ENCODE measurements at places on chromosomes 3 and 15.

GRCh38 chr15:70424937-70425411 is 327.3 kb upstream of the TLE3 start:
- DNase-seq: no peak

DNA sequence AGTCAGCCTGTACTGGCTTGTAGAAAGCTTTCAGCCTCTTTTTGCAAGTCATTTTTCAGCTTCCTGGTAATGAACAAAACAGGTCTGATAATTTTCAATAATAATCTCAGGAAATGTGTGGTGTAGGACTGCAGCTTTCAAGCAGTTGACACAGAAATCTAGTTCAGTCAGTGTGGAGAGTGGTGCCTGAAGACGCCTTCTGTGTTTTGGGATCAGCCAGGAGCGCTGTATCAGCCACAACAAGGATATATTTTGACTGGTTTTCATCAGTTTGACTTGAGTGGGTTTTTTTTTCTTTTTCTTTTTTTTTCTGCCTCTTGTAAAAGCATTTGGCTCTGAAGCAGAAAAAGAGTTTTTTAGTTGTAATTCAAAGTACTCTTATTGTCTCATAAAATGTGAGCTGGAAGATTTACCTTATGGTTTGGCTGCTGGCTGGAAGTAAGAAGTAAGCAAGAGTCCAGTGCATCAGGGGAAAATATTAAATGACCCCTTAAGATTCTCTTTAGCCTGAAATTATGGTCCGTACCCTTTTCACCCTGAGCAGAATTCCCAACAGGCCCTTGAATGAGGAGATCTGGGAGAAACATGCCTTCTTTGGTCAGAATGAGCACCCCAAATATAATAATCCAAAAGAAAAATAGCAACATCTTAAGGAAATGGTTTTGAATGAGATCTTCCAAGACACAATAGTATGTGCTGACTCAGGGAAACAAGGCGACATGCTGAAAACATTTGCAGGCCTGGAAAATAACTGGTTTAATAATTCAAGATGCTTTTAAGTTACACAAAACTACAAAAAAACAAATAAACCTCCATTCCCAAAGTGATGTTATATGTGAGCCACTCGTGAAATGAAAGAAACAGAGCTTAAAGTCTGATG is 332.7 kb upstream of the ADAMTS9 start:
- no peak for DNase-seq

DNA sequence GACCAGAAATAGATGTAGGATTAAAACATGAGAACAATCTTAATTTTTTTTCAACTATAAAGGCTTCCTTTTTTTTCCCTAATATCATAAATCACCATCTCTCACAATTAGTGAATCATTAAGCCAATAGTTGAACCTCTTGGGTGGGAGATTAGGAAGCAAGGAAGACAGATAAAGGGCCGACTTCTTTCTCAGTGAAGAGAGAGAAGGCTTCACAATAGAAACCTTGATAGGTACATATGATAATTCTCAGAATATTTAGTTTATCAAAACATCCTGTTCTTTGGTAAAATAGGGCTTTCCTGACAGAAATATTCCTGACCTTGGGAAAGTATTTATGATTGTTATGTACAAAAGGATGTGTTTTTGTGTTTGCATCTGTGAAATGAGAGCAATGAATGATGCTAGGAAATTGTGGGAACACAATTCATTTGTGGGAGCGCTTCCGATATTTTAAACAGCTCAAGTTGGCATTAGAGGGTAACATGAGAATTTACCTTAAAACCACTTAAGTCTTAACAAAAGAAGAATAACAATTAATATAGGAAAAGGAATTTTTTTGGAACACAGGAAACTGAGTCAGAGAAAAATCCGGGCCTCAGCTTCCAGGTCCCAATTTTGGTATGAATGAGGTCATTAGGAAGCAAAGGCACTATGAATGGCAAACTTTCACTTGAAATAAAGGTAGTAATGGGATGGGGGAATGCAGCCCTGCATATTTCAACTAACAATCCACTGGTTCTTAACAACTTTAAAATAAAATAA is 263.2 kb upstream of the TGFBR2 start:
- DNase-seq: no peak

GRCh38 chr3:190596349-190597285 is 82.7 kb downstream of the IL1RAP start:
- no peak for DNase-seq

DNA sequence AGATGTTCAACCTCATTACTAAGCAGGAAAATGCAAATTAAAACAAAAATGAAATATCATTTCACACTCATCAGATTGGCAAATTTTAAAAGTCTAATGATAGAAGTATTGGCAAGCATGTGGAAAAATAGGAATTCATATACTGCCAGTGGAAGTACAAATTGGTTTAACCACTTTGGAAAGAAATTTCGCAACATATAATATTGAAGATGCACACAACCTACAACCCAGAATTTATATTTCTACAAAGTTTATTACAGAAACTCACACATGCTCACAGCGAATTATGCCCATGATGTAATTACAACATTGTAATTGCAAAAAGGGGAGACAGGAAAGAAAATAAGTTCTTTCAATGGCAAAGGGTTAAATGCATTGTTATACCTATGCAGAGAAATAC is 324.1 kb downstream of the IGSF11 start:
- DNase-seq: no peak

DNA sequence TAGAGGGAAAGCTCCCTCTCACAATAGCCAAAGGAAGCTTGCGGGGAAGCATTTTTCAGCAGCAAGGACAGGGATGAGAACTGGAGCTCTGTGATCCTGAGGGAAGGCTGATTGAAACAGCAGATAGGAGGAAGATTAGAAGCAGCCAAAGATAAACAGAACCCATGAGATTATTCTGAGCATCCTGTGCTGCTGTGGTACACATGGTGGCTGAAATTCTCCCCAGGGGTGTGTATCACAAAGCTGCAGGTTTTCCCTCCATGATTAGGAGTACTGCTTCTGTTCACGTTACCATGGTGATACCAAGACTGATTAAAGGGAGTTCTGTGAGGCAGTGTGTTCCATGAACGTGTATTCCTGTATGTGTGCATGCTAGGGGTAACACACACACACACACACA is 30.3 kb upstream of the PSMD6 start:
- no peak for DNase-seq

GRCh38 chr3:177883957-177884356 is 652.3 kb upstream of the KCNMB2 start:
- no peak for DNase-seq

DNA sequence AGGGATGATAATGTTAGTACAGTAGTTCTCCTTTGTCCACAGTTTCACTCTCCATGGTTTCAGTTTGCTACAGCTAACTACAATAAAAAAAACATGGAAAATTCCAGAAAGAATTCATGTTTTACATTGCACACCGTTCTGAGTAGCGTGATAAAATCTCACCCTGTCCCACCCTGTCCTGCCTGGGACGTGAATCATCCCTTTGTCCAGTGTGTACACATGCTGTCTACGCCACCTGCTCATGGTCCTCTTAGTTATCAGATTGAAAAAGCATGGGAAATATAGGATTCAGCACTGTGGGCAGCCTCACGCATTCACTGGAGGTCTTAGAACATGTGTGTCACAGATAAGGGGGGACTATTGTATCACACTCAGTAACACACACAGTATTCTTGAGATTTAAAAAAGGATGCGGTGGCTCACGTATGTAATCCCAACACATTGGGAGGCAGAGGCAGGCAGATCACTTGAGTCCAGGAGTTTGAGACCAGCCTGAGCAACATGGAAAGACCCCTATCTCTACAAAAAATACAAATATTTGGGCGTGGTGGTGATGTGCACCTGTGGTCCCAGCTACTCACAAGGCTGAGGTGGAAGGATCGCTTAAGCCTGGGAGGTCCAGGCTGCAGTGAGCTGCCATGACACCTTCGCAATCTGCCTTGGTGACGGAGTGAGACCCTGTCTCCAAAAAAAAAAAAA is 8.7 kb upstream of the FLNB start:
- DNase-seq: no peak

DNA sequence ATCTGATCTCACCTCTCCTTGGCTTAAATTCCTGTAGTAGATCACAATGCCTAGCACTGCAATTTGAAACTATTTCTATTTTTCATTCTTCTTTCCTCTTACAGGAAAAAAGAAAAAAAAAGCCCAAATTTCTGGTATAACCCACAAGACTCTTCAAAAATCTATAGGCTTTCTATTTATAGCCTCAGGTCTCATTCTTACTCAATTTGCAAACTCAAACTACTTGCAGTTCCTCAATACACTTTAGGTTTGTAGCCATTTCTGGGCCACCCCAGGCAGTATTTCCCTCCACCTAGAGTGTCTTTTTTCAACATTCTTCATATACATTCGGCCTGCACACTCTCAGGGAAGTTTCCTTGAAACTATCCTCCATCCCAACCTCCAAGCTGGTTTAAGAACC is 169.0 kb downstream of the TBC1D5 start:
- no peak for DNase-seq

DNA sequence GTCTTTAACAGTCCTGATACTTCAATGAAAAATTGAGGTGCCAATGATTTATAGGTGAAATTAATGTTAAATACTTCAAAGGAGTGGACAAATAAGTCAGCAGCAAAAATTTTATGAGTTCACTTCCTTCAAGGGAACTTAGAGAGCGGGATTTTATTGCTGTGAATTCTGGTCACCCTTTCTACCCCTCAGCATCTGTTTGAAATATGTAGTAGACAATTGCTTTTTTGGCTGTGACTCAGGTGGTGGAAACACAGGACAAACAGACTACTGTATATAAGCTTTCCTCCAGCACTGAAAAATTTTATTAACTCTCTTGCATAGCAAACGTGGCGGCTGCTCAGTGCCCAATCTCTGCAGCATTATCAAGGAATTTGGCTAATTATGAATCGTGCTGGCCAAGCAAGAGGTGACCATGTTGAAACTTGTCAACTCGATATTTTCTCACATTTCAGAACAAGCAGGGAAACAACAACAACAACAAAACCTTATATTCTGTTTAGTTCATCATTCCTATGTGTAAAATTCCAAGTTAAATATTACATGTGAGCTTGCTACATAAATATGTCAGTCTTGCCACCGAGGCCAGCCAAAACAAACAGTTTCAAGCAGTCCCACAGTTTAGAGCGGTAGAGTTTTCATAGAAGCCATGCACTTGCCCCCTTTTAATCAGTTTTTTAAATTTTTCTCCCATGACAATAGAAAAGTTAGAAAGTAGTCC is 420.2 kb downstream of the FOXP1 start:
- no peak for DNase-seq

DNA sequence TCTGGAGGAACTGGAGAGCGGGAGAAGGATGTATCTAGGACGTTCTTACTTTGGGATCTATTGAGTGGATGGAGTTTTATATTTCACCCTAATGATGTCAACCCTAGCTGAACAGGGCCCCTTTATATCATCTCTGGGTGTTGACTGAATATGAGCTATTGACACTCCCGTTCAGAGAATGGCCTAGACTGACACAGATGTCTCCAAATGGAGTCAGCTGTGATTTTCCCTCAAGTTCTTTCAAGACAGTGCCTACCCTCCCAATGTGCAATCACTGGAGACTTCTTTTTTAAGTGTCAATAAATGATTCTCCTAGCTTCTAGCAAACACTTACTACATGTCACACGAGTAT is 63.8 kb downstream of the FRMD4B start:
- DNase-seq: no peak

DNA sequence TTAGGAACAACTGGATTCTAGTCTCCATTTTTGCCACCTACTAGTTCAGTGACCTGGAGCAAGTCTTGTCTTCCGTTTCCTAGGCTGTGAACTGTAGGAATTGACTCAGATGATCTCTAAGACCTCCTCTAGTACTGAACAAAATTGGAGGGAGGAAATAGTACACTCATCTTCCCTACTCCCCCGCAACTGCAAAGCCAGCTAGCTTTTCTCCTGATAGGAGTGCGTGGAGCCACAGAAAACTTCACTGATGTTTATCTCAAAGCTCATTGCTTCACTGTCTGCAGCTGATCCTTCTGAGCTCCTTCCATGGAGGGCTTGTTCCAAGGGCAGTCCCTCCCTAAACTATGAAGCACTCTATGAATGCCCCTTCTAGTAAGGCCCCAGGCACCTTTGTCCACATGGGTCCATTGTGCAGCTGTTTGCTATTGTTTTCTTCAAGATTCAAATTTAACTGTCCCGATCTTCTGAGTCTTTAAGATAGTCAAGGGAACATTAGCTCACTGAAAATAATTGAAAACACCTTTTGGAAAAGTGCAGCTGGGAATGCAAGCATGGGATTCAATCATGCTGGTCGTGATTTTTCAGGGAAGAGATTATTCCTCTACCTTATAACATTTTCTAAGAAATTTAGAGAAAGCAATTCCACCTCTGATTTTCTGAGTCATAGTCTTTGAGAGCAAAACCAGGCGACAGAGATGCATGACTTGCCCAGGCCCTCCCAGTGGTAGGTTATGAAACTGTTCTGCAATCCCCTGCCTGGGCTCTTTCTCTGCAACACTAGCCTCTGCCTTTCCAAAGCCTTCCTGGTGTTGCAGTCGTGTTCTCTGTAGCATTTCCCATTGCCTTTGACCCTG is 24.3 kb downstream of the FILIP1L start:
- DNase-seq: no peak

DNA sequence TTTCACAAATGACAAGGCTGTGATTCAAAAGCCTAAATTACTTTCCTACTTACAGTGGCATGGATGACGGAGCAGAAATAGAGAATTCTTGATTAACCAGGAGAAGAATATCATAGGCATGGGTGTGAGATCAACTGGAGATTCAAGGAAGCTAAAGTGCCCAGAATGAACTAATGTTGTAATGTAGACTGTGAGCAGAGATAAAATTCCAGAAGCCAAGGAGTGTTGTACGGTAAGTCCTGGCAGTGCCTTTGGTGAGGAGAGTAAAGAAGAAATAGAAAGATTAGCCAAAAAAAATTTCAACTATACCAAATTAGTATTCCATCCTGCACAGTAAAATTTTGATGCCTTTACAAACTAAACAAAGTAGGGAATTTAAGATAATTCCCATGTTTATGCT is 75.9 kb downstream of the ZBTB20 start:
- no peak for DNase-seq

DNA sequence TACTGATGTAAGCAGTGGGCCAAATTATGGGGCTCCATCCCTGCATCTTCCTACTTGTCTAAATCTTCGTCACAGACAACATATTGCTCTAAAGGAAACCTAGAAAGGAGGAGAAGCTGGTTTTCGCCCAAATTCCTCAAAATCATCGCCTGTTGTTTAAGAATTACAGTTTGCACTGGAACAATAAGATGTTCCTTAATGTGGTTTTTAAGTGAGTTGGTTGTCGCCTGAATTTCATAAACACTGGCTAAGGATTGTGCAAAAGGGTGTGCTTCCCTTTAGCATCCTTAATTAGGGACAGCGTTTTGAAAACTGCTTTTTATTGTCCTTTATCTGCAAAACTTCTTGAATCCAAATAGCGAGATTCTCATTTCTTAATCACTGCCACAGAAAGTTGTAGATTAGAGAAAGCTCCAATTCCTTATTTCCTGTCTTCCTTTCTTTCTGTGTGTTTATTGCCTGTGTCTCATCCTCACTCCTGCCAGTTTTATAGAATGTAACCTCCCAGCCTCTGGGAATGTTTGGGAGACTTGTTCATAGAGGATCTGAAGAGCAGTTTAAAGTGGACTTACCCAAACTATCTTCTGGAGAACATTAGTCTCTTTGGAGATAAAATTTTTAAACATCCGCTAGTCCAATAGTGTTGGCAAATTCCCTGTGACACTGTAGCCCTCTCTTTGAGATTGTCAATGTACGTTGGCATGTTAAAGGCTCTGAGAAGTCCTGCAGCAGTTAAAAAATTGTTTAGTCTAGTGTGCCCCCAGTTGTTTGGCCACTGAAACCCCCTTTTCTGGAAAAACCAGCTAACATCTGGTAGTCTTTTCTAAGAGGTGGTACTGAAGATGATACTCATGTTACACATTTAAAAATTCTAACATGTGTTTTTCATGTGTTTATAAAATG is 50.4 kb downstream of the FLNB start:
- DNase-seq: no peak

Measured in activated T-cell treated with anti-CD3 and anti-CD28 coated beads for 4 hours (primary cell).